Activated CD4-positive, alpha-beta T cell treated with anti-CD3 and anti-CD28 coated beads for 48 hours (primary cell): ENCODE measurements at places on chromosomes 7 and 10.

DNA sequence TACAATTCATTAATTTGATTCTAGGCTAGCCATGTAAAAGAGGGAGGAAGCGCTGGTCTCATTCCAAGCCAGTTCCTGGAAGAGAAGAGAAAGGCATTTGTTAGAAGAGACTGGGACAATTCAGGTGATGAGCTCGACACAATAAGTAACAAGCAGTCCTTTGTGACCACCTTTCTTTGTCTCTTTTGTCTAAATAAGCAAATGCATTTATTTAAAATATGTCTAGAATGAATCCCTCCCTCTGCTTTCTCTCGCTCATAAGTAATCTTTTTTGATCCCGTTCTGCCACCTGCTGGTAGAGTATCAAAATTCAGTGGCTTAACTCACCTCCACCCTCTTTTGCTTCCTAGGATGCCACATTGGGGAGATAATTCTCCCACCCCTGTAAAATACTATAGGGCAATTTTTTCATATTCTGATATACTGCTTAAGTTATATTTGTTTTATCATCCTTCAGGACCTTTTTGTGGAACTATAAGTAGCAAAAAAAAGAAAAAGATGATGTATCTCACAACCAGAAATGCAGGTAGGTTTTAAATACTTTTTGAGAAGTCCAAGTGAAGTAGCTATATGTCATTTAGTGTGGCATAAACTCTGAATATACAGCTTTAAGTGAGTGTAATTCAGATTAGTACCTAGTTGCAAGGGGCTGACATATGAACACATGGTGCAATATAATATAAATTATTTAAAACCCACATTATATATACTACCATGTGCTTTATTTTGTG is 91.5 kb downstream of the GSDME start:
- peak; percentile 53 for DNase-seq

DNA sequence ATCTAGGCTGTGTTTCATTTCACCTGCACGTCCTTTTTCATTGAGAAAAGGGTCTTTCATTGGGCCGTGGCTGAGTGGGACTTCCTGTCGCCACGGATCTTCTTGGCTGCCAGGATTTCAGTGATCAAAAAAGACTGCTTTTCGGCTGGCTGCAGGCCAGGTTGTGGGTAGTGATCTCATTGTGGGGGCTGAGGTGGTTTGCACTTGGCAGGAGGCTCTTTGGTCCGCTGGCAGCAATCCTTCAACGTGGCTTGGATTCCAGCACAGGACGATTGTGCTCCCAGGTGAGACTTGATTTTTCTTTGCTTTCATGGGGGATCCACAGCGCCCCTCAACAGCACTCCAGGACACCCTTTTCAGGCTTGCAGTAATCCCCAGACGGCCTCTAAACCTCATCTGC is 29.0 kb upstream of the ZNF273 start:
- no peak for DNase-seq

GRCh38 chr10:100341953-100342626 is 4.9 kb upstream of the SCD start:
- peak; percentile 59 for DNase-seq

GRCh38 chr10:119501690-119502089 is 40.8 kb downstream of the RGS10 start:
- DNase-seq: peak; percentile 33

GRCh38 chr10:112874982-112875381 is 75.1 kb upstream of the TCF7L2 start:
- no peak for DNase-seq

GRCh38 chr10:124465003-124465776 is 3.6 kb downstream of the LHPP start:
- DNase-seq: no peak

GRCh38 chr10:125795128-125795527 is 19.5 kb upstream of the MMP21 start:
- no peak for DNase-seq

GRCh38 chr7:1086588-1087464 is 1.1 kb upstream of the GPER1 start:
- peak; percentile 83 for DNase-seq

DNA sequence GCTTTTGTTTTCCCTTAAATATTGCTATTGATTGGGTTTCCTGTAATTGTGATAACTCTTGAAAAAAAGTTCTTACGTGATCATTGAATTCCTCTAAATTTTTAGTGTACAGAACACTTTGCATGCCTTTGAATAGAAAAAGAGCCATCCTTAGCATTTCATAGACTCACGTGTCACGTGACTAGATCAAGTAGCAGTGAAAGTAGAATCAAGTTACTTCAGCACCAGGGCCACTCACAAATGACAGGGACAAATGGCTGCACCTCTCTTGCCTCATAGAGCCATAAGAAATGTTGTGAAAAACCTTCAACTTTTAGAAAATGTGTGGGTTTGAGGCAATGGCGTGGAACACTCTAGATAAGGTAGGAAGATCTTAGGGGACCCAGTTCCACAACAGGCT is 203.8 kb downstream of the ZEB1 start:
- no peak for DNase-seq

- no peak for DNase-seq
These were observed 34.7 kb downstream of the A1CF start for GRCh38 chr10:50850578-50851230.

DNA sequence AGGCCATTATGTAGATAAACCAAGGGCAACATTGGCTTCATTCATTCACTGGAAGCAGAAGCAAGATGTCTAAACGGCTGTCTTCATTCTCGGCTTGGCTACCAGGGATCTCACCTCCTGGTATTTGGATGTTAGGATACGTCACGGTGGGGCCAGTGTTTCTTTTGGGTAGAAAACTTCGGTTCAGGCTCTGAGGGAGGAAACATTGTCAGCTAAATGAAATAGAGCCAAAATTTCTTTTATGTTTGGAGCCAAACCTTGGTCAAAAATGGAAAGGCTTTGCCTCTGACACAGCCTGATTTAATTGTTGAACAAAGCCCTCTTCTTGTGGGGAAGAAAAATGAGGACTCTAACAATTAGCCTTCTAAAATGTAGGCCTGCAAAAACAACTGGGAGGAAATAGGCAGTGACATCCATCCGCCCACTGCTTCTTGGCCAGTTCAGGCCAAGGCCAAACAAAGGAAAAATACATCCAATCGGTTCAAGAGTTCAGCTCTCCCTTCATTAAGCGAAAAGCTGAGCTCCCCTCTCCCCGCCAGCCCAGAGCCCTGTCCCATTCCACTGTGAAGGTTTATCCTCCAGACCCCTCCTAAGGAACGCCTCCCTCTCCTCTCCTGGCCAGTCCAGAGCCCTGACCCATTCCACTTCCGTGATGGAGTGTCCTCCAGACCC is 44.4 kb downstream of the PFKFB3 start:
- no peak for DNase-seq

DNA sequence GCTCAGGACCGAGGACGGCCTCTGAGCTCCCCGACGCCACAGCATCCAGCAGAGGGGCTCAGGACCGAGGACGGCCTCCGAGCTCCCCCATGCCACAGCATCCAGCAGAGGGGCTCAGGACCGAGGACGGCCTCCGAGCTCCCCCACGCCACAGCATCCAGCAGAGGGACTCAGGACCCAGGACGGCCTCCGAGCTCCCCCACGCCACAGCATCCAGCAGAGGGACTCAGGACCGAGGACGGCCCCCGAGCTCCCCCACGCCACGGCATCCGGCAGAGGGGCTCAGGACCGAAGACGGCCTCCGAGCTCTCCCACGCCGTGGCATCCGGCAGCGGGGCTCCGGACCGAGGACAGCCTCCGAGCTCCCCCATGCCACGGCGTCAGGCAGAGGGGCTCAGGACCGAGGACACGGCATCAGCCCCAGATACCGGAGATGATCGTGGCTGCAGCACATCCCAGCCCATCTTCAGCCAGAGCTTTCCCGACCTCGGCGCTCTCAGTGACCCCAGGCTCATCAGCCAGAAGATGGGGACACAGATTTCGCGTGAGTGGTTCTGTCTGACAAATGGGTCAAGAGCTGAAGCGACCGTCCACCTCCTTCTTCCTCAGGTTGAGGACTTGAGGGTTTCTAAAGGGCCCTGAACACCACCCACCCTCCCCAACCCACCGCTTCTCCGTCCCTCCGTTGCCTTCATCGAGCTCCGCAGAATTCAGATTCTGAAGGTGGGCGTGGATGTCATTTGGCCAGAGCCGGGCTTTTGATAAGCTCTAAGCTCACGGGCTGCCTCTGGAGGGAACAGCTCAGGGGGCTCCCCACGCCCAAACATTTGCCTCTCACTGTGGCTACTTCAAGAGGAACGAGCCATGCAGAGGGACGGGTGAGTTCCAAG is 55.8 kb upstream of the DNAAF5 start:
- no peak for DNase-seq

DNA sequence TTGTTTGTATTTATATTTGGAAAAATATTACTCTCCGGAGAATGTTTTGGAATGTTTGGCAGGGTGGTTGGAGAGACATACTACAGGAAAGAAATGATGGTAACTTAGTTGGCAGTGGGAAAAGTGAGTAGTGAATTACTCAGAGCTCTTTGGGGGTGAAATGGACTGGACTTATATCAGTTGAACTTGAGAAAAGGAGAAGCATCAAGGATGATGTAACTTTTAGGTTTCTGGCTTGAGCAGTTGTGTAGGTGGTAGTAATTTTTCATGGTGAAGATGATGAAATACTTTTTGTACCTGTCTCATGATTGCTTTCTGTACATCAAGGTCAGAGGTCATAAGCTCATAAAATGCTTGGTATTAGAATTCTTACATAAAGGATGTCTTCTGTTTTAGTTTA is 617.2 kb downstream of the AUTS2 start:
- no peak for DNase-seq

DNA sequence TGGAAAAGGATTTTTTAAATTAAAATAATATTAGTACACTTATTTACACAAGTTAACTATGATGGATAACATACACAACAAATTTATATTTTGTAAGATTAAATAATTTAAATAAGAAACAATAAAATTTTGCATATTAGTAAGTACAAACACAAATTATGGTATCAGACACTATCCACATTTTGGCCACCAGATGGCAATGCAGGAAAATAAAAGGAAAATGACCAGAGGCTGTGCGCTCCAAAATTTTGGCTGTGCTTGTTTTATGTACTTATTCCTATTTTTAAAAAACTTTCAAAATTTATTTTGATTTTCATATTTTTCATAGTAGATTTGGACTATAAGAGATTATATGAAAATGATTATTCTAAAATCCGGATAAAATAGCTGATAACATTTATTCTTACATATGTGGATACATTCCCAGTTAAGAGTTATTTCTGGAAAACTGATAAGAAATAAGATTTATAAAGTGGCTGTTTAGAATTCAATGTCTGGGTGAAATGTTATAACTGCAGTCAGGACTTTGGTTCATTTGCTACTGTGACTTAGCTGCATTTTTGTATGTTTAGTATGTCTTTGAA is 274.7 kb upstream of the HGF start:
- DNase-seq: peak; percentile 3

- no peak for DNase-seq
These were observed 95.4 kb downstream of the TAX1BP1 start for GRCh38 chr7:27835376-27835775.

DNA sequence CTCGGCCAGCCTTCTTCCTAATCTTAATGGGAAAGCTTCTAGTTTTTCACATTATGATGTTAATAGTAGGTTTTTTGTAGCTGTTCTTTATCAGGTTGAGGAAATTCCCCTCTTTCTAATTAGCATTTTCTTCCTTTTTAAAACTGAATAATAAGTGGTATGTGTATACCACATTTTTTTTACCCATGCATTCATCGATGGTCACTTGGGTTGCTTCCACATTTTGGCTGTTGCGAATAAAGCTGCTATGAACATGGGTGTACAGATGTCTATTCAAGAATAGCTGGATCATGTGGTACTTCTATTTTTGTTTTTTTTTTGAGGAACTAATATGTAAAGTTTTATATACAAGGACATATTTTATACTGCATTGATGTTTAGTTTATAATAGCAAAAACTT is 44.3 kb downstream of the NRF1 start:
- no peak for DNase-seq

DNA sequence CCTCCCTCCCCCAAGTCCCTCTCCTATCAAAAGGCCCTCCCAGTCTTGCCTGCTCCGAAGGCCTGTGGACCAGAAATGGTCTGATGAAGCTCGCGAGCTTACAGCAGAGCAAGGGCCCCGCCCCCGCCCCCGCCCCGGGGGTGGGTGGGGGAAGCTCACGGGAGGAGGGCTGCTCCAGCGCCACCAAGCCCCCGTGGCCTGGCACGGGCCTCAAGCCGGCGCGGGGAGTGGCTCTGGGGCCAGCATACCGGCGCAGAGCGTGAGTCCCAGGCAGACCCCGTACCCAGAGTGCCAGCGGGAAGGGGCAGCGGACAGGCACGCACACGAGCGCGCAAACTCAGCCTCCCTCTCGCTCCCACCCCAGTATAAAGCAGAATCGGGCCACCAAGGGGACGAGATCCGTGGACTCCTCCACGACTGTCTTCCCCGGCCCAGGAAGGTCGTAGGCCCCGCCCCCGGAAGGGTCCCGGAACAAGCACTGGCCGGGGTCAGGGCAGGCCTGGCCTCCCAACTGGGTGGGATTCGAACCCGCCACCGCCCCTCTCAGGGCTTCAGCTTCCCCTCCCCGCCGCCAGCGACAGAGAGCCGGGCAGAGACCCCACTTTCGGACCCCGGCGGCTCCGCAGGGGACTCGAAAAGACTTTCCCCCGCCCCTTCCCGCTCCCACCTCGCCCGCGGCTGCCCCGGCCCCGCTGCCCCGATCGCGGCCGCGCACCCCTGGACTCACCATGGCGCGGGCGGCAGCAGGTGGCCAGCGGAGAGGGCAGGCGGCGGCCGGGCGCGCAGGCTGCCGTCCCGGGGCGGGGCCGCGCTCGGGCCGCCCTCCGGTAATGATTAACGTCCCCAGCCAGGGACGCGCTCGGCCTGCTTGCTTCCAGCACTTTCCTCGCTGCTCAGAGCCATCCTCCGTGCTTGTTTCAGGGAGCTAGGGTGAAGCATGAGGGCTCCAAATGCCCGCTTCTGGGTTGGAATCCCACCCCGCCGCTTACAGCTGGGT is at the start of gene PCBD1:
Gene PCBD1, minus strand, starts transcription at position 762 of the 997 bp plus-strand sequence. Its CDS starts 32 bp downstream, at position 730.
- peak; percentile 66 for DNase-seq

DNA sequence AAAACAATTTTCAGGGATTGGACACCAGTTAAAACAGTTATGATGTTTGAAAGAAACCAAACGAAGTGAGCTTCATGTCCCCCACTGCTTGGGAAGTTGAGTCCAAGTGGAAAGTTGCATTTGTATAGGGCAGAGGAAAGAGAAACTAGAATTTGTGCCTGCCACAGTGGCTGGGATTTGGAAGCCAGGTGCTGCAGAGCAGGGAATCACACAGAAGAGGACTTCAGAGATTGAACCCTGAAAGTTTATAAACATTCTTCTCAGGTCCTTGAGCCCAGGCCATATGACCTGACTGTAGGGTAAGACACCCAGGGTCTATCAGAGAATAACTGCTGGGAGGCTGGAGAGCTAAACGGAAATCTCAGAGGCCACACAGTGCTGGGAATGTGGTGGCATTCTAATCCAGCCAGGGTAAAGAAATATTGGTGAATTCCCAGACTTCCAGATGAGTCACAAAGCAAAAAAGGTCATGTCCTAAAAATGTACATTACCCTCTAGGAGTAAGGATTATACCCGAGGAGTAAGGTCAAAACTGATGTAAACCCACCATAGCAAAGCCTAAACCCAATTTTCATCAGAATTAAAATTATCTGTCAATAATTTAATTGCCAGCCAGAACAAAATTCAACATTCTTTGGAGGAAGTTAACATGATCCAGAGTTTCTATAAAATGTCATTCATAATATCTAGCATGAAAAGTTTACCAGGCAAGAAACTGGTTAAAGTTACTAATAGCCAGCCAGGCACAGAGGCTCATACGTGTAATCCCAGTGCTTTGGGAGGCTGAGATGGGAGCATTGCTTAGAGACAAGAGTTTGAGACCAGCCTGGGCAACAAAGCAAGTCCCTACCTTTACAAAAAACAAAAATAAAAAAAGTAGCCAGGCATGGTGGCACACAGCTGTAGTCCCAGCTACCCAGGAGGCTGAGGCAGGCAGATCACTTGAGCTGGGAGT is 31.2 kb downstream of the TOMM7 start:
- no peak for DNase-seq

GRCh38 chr10:26861205-26861998 is 644 bp upstream of the ABI1 start:
- no peak for DNase-seq
